ENCODE measurements at places on chromosomes 7 and 10. TPM values are rescaled to one million over a fixed set of nuclear protein-coding genes. Genes with fewer than 3 reads are reported as not detected.

TFR2 gene
- total RNA-seq = 4.0 TPM

CHN2 gene
- total RNA-seq = 1.8 TPM

DYDC2 gene
- total RNA-seq = not detected

DNA sequence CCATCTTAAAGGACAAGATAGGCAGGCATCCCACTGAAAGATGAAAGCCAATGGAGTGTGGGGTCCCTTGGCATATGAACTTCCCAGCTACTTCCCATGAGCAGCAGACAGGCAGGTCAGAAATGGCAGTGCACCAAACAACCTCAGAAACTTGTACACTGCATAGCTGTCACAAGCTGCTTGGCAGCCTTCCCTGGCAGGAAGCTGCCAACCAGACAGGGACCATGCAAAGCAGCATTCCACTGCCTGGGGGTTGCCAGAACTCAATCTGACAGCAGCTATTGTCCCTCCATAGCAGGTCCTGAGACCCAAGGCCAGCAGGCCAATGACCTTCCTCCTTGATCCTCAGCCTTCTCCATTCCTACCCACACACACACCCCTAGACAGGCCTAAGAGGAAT is 139.5 kb downstream of the PLCE1 start:
- H3K36me3 ChIP-seq = no peaks in the 10 kb centered on the region
- no peak overlapping the region for H3K4me3 ChIP-seq
- H3K27ac ChIP-seq = no peak overlapping the region
- H3K27me3 ChIP-seq = no peaks in the 10 kb centered on the region
- no peak for DNase-seq
- H3K4me1 ChIP-seq = no peaks in the 10 kb centered on the region
